Substantia nigra (tissue), 51 donors: ENCODE measurements at places on chromosomes 4 and X.
A peak's percentile ranks its signal among the peaks of the same experiment; 100 is the strongest.

DNA sequence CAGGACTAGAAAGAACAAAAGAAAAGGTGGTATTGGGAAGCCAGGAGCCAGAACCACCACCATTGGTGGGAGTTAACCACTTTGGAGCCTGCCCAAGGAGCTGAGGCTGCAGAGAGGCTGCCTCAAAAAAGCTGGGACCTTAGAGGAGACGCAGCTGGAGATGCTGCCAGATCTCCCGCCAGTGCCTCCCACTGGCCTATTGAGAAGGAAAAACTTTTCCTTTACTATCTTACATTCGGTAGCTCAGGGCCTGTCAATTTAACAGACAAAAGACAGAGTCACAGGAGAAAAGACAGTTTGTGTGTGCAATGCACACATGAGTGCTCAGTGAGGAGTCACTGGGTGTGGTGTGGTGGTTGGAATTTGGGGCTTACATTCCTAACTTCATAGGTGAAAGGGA, 52.4 kb upstream of the HPSE start:
- no peak for DNase-seq

DNA sequence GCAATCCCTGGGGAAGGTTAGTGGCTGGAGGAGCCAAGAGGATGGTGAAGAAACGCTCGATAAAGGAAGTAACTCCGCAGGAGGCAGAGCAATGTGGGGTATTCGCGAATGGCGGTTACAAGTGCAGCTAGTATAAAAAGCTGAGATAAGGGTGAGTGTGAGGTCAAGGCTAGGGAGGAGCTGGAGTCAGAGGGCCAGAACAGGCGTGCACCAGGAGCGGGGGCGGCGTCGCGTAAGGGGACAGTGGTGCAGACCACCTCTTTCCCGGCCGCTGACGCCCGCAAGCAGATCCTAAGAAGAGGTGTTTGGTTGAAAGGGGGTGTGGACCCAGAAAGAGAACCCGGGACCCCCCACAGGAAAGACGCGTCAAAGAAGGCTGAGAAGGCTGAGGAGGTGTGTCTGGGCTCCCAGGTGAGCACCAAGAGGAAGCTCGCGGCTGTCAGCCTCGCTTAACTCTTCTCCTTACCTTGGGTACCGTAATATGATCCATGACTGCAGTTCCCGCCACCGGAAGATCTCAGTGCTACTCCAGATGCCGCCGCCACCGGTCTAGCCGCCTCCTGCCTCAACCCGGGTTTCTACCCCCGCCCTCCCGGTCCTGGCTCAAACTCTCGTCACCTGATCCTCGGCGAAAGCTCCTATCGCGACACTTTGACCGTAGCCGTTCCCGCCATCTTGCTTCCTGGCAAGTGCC, at the start of gene MTMR8:
TSS of gene MTMR8 (minus strand) at position 579 of the 694 bp plus-strand sequence. CDS start at position 490, 89 bp downstream.
- peak; percentile 2 for DNase-seq

DNA sequence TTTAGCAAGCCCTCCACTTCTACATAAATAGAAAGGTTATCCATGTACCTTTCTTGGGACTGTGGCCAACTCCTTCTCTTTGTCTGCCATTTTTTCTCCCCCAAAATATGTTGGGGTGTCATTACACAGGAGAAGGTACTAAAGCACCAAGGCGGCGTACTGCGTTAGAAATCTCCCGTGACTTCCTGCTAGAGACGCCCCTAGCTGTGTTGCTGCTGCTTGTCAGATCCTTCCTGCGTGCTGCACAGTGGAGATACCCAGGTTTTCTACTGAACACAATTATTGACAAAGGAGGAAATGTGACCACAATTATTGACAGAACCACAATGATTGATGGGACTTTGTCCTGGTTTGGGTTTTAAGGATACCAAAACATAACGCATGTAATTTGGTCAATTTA, 97.7 kb downstream of the EFHC2 start:
- DNase-seq: no peak

DNA sequence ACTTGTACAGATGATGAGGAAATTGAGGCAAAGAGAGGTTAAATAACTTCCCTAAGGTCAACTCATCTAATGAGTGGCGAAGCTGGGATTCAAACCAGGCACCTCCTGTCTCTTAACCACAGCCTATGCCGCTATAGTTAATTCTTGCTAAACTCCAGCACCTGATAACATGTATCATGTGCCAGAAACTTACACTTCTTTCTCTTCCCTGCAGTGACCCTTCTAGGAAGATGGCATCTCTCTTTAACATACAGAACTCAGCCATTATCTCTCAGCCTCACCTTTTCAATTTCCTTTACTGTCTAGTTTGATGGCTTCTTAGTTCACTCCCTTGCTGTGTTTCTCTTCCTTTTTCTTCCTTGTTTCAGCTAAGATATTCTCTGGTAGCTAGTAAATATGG, 2.5 kb downstream of the VBP1 start:
- no peak for DNase-seq

GRCh38 chr4:168877511-168878491, 132.3 kb downstream of the CBR4 start:
- no peak for DNase-seq

DNA sequence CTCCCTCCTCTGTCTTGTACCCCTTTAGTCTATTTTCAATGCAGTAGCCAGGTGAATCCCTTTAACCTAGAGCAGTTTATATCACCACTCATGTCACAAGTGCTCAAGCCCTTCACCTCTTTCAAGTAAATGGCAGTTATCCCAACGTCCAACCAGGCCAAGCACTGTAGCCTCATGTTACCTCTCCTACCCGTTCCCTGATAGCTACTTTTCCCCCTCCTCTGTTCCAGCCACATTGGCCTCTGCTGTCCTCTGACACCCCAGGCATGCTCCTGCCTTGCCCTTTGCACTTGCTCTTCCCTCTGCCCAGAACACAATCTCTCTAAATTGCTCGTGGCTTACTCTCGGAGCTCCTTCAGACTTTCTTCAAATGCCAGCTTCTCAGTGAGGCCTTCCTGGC, 15.2 kb downstream of the GUCY1B1 start:
- no peak for DNase-seq

DNA sequence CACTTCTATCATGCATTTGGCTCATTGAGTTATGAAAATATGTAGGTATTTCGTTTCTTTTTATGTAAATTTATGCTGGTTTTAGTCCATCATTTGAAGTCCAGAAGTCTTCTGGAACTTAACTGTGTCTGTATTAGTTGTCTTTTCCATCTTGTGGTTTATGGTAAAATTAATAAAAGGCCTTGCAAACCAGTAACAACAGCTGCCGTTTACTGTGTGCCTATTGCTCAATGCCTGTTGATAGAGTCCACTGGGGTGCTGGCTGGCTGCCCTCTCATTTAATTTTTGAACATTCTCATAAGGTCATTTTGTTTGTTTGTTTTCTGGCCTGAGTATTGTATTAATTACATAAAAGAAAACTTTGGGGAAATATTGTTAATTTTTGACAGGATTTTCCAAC, 98.0 kb downstream of the NAA11 start:
- DNase-seq: no peak

DNA sequence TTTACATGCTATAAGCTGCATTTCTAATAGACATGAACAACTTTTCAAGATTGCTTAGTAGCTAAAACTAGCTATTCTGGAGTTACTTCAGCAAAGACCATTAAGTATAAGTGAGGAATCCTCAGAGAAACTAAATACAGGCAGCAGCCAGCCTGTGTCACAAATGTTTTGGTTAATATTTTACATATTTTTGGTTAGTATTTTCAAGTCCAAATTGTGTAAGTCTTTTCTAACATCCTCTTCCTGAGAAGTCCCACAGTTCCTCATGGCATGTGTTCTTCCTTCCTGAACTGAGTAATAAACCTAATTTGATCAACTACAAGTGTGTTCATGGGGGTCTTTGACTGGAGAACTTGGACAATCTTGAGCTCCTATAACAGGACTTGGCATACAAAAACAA, 42.4 kb upstream of the MCF2 start:
- DNase-seq: no peak

DNA sequence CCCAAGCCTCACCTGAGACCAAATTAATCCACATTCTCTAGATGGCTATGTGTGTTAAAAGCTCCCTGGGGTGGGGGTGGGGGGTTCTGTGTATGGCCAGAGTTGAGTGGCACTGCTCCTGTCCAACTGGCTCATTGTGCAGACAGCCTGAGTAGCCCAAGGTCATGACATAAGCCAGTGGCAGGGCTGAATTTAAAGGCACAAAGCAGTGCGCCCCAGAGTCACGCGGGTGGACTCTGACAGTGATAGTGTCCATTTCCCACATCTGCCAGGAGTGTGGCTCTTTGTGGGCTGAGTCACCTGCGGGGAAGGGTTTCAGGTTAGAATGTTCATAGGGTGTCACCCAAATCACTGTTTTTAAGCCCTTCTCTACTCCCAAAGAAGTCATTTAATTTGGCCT, 45.4 kb downstream of the SCD5 start:
- DNase-seq: no peak

GRCh38 chrX:38305971-38306370, 21.3 kb downstream of the RPGR start:
- no peak for DNase-seq

GRCh38 chrX:18973527-18974192, 10.3 kb downstream of the PHKA2 start:
- peak; percentile 0 for DNase-seq

GRCh38 chr4:8391972-8392371, 48.6 kb downstream of the ACOX3 start:
- DNase-seq: no peak

DNA sequence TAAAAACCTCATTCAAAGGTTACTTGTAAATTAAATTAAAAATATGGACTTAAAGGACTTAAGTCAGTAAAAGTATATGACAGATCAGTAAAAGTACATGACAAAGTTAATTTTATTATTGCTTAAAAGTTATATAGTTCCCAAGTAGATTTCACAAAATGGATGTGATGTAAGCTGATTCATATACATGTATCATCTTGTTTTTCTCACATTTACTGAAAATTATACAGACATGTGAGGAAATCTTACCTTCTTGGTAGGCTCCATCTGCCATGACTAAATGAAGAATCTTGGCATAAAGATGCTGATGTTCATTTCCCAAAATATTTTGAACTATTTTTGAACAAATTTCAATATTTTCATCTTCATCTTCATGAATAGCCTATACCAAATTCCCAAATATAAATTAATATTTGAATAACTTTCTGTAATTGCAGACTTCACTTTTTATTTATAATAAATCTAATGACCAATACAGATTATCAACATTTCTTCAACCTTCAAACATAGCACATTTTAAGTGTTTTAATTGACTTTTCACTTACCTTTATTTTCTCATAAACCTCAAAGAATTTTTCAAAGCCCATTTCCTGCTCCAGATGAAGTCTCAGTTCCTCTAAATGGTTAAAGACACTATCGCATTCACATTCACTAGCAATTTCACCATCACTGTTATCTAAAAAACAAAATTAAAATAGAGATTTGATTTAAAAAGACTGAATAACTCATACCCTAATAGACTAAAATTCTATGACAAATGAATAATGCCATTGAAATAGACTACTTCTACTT, 129.4 kb upstream of the SH3RF1 start:
- no peak for DNase-seq

DNA sequence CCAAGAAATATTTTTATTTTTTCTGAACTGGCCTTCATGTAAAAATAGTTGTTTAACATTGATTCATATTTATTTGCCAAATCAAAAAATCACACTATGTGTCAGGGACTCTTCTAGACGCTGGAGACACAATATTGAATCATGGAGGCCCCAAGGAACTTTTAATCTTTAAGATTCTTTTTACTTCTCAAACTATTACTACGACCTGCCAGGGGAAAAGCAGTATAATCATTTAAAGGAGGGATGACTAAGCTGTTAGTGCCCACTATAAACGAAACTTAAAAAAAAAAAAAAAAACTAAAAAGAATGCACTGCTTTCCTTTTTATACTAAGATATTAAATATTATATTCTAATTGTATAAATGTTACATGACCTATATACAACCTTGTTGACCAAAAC, 84.7 kb downstream of the PPA2 start:
- DNase-seq: no peak

DNA sequence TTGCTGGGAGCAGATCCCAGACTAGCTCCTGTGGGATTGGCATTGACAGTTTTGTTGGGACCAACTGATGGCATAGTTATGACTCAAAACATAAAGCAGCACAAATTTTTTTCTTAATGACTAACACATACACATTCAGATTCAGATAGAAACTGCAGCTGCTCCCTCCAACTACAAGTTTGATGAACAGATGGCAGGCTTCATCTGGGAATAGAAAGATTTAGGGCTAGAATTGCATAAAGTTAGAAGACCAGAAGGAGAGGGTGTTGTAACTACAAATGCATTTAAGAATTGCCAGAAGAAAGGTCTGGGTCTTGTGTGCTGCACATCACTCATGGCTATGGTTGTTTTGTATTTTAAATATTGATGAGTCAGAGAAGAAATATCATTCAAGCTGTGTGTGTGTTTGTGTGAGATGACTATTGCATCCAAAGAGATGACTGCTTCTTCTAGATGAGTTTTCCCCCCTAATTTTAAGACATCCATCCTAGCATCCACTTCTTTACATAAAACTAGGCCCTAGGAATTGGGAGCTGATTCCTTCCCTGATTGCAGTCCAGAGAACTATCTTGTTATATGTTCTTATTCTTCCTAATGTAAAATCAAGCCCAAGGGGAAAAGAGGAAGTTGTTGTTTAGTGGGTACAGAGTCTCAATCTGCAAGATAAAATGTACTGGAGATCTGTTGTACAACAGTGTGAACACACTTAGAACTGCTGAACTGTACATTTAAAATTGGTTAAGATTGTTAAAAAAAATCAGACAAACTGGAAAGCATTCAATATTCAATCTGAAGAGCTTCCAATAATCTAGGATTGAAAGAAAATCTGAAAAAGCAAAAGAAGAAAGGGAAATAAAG, 175.1 kb downstream of the PARM1 start:
- no peak for DNase-seq

DNA sequence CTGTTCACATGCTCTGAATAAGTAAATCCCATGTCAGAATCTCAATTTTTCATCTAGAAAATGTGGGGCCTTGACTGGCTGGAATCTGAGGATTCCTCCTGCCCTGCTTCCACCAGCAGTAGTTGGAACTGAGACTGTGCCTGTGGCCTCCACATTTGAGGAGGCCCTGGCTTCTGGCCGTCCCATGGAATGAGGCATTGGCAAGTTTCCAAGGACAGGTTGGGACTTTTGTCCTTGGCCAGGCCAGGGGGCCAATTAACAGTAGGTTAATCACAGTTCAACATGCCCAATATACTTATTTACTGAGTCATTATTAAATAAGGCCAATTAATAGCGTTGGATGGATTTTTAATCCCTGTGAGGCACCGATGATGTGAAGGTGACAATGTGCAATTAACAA, 50.2 kb upstream of the GABRE start:
- no peak for DNase-seq

- DNase-seq: no peak
Observed at GRCh38 chrX:6505960-6506359, 29.0 kb downstream of the VCX3A start.

DNA sequence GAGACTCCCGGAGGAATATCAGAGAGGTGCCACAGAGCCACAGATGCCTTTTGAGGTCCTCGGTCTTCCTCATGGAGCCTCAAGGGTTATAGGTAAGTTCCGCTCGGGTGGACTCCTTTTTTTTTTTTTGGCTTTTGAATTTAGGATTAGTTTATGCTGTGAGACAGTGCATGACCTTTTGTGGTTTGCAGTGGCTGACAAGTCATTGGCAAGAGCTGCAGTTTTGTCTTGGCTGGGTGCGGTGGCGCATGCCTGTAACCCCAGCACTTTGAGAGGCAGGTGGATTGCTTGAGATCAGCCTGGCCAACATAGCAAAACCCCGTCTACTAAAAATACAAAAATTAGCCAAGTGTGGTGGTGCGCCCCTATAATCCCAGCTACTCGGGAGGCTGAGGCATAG, 4.5 kb upstream of the GRSF1 start:
- no peak for DNase-seq
